ENCODE measurements at places on chromosomes 2 and 18. TPM values are rescaled to one million over a fixed set of nuclear protein-coding genes. Genes with fewer than 3 reads are reported as not detected.

CD8A gene
- total RNA-seq: not detected

COL5A2 gene
- total RNA-seq: 285 TPM

KLHL29 gene
- total RNA-seq: 3.6 TPM

LRRC30 gene
- not detected for total RNA-seq

ABCB11 gene
- not detected for total RNA-seq

TCF7L1 gene
- 0.53 TPM for total RNA-seq
